ENCODE measurements at places on chromosomes 2 and 18. TPM values are rescaled to one million over a fixed set of nuclear protein-coding genes. Genes with fewer than 3 reads are reported as not detected.

Gene NRBP1
- total RNA-seq = 36.9 TPM

Gene SERPINB3
- total RNA-seq = not detected

Gene GPR17
- total RNA-seq = not detected

Gene TANC1
- total RNA-seq = 0.13 TPM

- H3K36me3 ChIP-seq = no peaks in the 10 kb centered on the region
- DNase-seq = no peak
- peaks cover 6% of the 10 kb centered on the region for H3K4me1 ChIP-seq
- H3K4me3 ChIP-seq = no peak overlapping the region
Measured at GRCh38 chr18:8858888-8859511, 153.6 kb downstream of the MTCL1 start.

DNA sequence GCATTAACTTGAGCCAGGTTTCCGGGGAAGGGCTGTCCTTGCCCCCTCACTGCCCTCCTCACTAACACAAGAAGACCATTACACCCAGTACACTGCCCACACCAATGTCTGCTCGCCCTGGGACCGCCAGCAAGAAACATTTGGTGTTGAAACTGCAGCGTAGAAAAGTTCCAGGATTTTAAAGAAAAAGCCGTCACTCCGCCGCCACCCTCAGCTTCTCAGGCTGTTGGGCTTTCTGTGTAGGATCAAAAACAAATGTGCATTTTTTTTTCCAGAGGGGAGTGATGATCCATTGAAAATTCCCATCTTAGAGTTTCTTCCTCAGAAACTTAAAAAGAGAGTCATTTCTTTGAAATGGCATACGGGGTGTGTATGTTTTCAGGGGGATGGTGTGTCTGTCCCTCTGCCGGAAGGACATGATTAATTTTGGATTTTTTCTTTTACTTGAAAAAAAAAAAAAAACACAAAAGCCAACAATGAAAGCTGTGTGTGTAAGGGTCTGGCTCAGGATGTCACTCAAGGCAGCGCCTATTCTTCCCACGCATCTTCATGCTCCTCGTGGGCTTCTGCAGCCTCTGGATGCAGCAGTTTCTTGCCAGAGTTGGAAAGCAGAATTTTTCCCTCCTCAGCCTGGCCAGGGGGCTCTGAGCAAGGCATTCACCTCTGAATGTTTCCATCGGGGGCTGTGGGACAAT lies 184.9 kb downstream of the GLI2 start:
- H3K4me1 ChIP-seq = peaks cover under 1% of the 10 kb centered on the region
- H3K36me3 ChIP-seq = no peaks in the 10 kb centered on the region
- H3K27ac ChIP-seq = no peak overlapping the region
- H3K4me3 ChIP-seq = no peak overlapping the region
- peaks cover 48% of the 10 kb centered on the region for H3K27me3 ChIP-seq

- no peak for DNase-seq
- peaks cover 11% of the 10 kb centered on the region for H3K4me1 ChIP-seq
- no peaks in the 10 kb centered on the region for H3K27me3 ChIP-seq
- no peak overlapping the region for H3K4me3 ChIP-seq
- no peak overlapping the region for H3K27ac ChIP-seq
- H3K36me3 ChIP-seq = peaks cover 7% of the 10 kb centered on the region
Measured at GRCh38 chr2:10171006-10171800, 48.7 kb downstream of the RRM2 start.

- DNase-seq = no peak
- H3K4me1 ChIP-seq = no peaks in the 10 kb centered on the region
Measured at GRCh38 chr2:6308986-6309385, 556.7 kb downstream of the CMPK2 start.

DNA sequence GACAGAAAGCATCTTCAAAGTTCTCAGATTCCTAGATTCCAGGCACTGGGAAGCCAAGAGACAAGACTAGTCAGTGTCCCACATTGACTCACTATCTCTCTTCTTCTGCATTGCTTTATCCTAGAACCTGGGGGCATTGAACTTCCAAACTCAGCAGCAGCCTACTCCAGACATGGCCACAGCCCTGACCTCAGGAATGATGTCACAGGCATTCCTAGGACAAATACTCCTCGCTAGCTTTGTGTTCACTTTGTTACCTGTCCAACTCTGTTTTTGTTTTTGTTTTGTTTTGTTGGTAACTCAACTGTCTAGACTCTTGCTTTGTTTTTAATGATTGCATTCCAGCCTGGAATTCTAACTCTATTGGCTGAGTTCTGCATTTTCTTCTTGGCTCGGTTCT lies 449.3 kb upstream of the SPHKAP start:
- H3K27ac ChIP-seq = no peak overlapping the region
- no peaks in the 10 kb centered on the region for H3K36me3 ChIP-seq
- no peak for DNase-seq
- no peaks in the 10 kb centered on the region for H3K27me3 ChIP-seq

- DNase-seq = no peak
- H3K4me3 ChIP-seq = no peak overlapping the region
- H3K4me1 ChIP-seq = no peaks in the 10 kb centered on the region
- H3K27ac ChIP-seq = no peak overlapping the region
- H3K27me3 ChIP-seq = no peaks in the 10 kb centered on the region
Measured at GRCh38 chr2:70965506-70965905, 12.9 kb upstream of the ANKRD53 start.

DNA sequence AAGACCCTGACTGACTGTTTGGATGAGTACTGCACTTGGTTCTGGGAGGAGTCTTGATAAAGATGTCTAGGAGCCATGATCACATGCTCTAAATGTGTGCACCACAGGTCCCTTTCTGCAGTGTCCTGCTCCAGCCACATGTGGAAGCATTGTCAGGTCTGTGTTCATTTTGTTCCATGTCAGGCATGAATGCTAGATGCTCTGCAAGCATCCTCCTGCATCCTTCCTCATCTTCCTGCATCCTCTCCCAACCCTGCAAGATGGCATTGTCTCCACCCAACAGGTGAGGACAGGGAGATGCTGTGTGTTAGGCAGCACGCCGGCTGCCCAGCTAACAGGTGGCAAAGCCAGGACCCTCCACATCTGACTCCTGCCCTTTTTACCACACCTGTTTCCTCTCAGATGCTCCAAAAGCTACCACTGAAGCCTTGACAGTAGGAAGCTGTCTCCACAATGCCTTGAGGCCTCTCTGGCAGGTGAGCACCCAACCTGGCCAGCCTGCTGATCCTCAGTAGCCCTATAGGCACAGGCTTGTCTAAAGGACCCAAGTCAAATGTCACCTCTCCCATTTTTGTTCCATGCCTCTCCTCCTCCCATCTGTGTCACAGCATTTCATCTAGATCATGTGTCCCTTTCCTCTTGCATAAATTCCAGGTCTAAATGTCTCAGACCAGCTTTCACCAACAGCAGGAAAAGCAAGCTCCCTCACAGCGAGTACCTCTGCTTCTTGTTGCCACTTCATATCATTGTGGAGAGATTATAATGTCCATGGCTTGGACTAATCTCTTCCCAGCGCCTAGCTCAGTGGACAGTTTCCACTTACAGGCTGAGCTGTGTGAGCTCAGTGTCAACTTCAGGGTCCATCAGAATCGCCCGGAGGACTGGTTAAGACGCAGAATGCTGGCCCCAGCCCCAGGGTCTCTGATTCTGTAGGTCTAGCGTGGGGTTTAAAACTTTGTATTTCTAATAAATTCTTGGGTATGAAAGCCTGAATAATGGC lies 55.0 kb downstream of the TMEM163 start:
- H3K27me3 ChIP-seq = peaks cover 8% of the 10 kb centered on the region
- H3K36me3 ChIP-seq = no peaks in the 10 kb centered on the region
- no peak for DNase-seq
- H3K4me1 ChIP-seq = no peaks in the 10 kb centered on the region

GRCh38 chr18:58015065-58015780 lies 28.8 kb upstream of the NEDD4L start:
- no peaks in the 10 kb centered on the region for H3K27me3 ChIP-seq
- H3K27ac ChIP-seq = no peak overlapping the region
- no peaks in the 10 kb centered on the region for H3K36me3 ChIP-seq
- no peaks in the 10 kb centered on the region for H3K4me1 ChIP-seq

- no peak overlapping the region for H3K4me3 ChIP-seq
- peaks cover 36% of the 10 kb centered on the region for H3K4me1 ChIP-seq
- H3K27ac ChIP-seq = peak overlapping the region; percentile 66
- peaks cover 7% of the 10 kb centered on the region for H3K36me3 ChIP-seq
- DNase-seq = peak; percentile 54
- no peaks in the 10 kb centered on the region for H3K27me3 ChIP-seq
Measured at GRCh38 chr2:11753886-11754699, 7.7 kb downstream of the LPIN1 start.

DNA sequence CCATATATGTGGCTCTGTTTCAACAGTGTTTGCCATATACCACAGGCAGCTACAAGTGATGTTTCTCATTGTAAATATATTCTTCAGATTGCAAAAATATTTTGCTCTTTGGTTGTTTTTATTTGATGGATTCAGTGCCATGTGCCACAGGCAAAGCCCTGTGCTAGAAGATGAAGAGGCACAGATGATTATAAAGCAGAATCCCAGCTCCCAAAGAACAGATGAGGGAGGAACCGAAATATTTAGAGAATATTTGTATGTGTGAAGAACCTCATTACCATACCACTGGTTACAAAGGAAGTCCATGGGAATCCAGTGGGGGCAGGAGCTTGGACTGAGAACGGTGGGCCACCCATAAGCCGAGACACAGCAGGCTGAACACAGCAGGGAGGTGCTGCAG lies 143.8 kb upstream of the NDUFV2 start:
- H3K36me3 ChIP-seq = no peaks in the 10 kb centered on the region
- H3K4me1 ChIP-seq = peaks cover 11% of the 10 kb centered on the region
- DNase-seq = no peak
- no peak overlapping the region for H3K4me3 ChIP-seq
- no peaks in the 10 kb centered on the region for H3K27me3 ChIP-seq

- H3K27me3 ChIP-seq = no peaks in the 10 kb centered on the region
- peaks cover 15% of the 10 kb centered on the region for H3K36me3 ChIP-seq
- H3K4me1 ChIP-seq = no peaks in the 10 kb centered on the region
- no peak for DNase-seq
- H3K4me3 ChIP-seq = no peak overlapping the region
- H3K27ac ChIP-seq = no peak overlapping the region
Measured at GRCh38 chr2:39107724-39108273, 13.1 kb downstream of the SOS1 start.

DNA sequence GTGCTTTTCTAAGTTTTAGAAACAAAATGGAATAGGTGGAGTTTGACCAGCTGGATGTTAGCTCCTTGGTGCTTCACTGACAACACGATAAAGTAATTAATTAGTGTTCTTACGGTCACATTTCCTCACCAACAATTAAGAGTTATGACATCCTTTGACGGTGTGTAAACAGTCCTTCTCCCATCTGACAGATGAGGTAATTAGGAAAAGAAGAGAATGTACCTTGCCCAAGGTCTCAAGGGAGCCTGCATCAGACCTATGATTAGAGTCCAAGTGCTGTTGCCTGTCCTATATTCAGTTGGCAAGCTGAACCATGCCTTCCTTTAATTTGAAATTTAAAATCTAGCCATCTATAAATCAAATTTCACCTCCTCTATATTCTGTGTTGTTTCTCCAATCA lies 48.3 kb upstream of the STK17B start:
- no peaks in the 10 kb centered on the region for H3K4me1 ChIP-seq
- H3K4me3 ChIP-seq = no peak overlapping the region
- H3K27me3 ChIP-seq = no peaks in the 10 kb centered on the region

Measured in K562 (cell line).